AG10803 (cell line): ENCODE measurements at places on chromosomes 5 and 9.

DNA sequence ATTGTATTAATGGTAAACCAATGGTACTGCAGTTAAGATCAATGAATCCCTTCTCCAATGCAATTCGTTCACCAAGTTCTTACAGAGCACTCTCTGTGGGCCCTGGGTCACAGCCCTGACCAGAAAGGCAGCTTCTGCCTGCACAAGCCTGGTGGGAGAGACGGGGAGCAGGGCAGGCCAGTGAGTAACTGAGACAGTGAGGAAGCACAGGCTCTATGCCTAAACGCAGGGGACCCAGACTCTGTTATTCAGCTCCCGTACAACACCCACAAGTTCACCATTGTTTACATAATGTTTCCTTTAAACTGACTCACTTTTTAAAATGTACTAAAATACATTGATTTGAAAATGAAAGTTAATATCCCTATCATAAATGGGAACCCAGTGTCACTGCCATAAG is 40.5 kb upstream of the CTSL start:
- DNase-seq = no peak

DNA sequence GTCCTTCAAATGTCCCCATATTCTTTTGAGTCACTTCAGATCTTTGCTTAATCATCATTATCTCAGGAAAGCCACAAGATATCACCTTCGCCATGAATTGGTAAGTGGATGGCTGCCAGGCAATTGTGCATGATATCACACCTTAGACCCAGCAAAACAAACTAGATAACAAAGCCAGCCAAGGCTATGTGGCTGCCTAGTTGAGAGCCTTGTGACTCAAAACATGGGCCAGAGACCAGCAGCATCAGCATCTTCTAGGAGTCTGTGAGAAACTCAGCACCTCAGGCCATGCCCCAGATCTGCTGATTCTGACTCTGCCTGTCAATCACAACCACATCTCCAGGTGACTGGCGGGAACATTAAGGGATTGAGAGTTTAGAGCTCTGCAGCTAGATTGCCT is 82.8 kb downstream of the SLIT3 start:
- DNase-seq = no peak

- peak; percentile 79 for DNase-seq
Observed at GRCh38 chr5:53936481-53937352, 373.7 kb downstream of the ARL15 start.

DNA sequence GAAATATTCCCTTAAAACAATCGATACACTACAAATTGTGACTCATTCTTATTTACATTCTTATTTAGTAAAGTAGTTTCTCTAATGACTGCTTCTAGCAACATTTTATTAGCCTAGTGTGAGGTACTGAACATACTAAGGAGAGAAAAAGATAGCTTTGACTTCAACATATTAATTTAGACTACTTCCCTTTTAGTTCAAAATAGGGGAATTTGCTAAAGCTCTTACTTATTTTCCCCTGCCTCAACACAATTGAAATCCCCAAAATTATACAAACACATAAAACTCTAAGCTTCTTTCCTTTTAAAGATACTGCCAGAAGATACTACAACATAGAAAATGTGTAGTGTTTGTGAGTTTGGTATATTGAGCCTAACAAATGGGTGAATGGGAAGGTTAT is 55.2 kb downstream of the ANXA1 start:
- no peak for DNase-seq

DNA sequence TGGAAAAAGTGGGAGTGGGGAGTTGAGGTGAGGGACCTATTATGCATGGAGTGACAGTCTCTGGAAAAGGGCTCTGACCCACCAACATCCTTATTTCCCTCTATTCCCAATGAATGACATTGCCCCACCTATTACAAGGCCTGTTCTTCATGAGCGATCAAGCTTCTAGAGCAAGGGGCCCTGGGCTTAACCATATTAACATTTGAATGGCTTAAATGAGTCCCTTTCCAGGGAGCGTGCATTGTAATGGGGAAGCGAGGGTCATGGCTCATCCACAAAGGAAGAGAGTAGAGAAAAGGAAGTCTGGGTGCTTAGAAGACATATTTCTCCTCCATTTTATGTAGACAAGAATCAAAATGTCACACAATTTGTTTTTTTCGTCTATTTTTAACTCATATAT is 255.5 kb downstream of the CAAP1 start:
- DNase-seq = no peak

DNA sequence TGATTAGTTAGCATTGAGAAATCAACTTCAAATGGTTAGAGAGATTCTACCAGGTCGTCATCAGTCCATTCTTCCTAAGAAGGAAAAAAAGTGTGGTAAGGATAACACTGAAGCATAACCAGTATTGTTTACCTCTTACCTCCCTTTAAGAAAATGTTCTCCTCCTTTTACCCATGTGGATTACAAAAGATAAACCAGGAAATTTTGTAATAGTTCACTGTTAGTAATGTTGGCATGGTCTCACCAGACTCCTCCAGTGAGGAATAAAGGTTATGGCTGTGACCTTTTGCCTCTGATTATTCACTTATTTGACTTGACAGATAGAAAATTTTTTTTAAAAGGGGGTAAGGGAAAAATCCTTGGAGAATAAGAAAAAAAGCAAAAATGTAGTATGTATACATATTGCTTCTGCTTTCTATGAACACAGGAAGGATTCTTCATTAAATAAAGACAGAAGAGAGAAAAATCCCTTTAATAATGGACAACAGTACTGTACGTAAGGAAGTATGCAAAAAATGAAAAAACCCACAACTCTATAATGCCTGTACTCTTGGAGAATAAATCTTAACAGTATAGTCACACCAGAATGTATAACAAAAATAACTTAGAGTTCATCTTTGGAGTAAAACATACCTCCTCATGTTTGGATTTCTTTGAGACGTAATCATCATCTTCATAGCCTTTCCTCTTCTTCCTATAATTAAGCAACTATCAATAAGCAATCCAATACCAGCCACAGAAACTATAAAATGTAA is 18.1 kb downstream of the CCNH start:
- DNase-seq = peak; percentile 69

GRCh38 chr5:170113522-170113900 is 7.8 kb downstream of the FOXI1 start:
- DNase-seq = no peak

- DNase-seq = no peak
Observed at GRCh38 chr9:98686961-98687855, 21.5 kb downstream of the GABBR2 start.

GRCh38 chr9:126614455-126615244 is 922 bp downstream of the LMX1B start:
- no peak for DNase-seq

- DNase-seq = no peak
Observed at GRCh38 chr5:57202811-57203210, 29.0 kb downstream of the GPBP1 start.

GRCh38 chr5:96627792-96628398 is 34.3 kb upstream of the CAST start:
- DNase-seq = no peak

GRCh38 chr9:126116351-126117157 is 210.1 kb upstream of the MVB12B start:
- DNase-seq = no peak

DNA sequence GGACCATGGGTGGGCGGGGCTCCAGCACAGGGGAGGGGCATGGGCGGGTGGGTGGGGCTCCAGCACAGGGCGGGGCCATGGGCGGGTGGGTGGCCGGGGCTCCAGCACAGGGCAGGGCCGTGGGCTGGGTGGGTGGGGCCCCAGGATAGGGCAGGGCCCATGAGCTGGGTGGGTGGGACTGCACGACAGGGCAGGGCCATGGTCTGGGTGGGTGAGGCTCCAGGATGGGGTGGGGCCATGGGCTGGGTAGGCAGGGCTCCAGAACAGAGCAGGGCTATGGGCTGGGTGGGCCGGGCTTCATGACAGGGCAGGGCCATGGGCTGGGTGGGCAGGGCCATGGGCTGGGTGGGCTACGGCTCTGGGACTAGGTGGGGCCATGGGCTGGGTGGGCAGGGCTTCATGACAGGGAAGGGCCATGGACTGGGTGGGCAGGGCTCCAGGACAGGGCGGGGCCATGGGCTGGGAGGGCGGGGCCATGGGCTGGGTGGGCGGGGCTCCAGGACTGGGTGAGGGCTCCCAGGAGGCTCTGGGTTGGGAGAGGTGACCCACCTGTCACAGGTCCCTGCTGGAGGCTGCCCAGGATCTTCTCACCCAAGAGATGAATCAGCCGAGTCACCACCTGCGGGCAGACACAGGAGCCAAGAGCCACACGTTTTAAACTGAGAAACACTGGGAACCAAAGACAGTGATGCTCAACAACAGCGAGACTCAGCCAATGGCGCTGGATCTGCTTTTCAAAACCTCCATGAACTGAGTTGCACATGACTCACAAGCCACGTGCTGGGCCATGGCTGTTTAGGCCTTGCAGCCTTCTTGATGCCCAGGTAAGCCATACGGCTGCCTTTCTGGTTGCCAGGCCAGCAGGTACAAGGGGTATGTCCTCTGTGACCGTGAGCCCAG is 33.6 kb upstream of the NSMF start:
- no peak for DNase-seq

- no peak for DNase-seq
Observed at GRCh38 chr5:39608024-39608423, 183.2 kb upstream of the DAB2 start.

GRCh38 chr9:99172124-99173091 is 49.3 kb downstream of the ALG2 start:
- DNase-seq = no peak

- no peak for DNase-seq
Observed at GRCh38 chr9:206481-206880, 8.2 kb upstream of the DOCK8 start.

GRCh38 chr9:132108728-132109127 is 29.1 kb upstream of the MED27 start:
- DNase-seq = no peak

DNA sequence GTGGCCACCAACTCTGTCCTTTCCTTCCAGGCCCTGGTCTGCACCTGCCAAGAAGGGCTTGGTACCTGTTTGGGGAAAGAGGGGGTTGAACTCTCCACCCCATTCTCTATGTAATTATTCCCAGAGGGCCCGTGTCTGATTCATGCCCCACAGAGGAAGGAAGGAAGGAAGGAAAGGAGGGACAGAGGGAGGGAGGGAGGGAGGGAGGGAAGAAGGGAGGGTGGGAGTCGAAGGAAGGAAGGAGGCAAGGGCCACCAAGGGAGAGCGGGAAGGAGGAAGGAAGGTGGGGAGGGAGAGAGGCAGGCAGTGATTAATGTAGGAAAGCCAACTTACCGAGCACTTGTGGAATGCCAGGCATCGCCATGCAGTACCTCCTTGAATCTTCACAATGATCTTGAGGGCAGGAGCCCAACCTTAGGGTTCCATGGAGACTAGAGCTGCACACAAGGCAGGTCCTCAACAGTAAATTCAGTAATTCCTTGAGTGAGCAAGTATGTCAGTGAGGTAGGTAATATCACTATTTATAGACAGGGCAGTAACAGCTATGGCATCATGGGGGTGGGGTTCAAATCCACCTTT is 75.8 kb downstream of the FGF18 start:
- DNase-seq = peak; percentile 9

DNA sequence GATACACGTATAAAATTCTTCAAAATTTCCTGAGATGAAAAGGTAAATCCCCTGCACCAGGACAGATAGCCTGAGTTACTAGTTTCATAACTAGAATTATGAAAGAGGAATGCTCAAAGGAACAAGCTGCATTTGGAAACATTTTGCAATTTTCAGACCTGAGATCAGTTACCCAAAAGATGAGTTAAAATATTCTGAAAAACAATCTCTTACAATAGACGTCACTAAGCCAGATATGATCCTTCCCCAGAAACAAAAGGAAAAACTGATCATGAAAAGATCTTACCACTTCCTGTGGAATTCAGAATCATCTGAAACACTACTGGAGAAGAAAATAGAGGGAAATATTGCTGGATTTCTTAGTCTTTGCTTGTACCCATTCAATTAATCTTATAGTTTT is 204.7 kb downstream of the ARRDC3 start:
- peak; percentile 78 for DNase-seq

- DNase-seq = no peak
Observed at GRCh38 chr5:54315736-54316528, 5.6 kb upstream of the ARL15 start.

- DNase-seq = no peak
Observed at GRCh38 chr5:155471027-155471426, 457.5 kb downstream of the KIF4B start.

DNA sequence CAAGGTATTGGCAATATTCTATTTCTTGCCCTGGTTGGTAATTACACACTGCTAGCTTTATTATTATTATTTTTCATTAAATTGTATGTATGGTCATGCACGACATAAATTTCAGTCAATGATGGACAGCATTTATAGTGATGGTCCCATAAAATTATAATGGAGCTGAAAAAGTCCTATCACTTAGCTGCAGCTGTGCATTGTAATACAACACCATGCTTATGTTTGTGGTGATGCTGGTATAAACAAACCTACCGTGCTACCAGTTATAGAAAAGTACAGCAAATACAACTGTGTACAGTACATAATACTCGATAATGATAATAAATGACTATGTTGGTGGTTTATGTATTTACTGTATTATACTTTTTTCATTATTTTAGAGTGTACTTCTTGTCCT is 65.5 kb downstream of the NR3C1 start:
- no peak for DNase-seq

GRCh38 chr5:173554038-173554955 is 62.2 kb downstream of the BOD1 start:
- no peak for DNase-seq

- peak; percentile 84 for DNase-seq
Observed at GRCh38 chr9:129336130-129336528, 158.1 kb upstream of the IER5L start.

- no peak for DNase-seq
Observed at GRCh38 chr9:87604886-87605588, 107.4 kb downstream of the DAPK1 start.

DNA sequence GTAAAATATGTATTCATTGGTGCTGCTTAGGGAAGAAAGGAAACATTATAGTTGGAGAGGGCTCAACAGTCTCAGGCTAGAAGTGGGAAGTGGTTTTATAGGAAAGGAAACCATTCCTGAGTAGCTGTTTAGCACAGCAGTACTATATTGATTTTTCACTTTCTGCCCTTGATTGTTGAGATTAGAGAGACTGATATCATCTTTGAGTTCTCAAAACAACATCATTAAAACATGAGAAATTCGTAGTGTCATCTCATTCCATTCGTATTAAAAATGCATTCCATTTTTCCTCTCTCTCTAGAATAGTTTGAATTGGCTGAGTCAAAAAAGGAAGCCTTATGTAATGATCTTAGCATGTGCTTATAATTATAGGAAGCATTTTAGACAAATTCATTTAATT is 14.1 kb downstream of the POLR3G start:
- DNase-seq = peak; percentile 78
